ENCODE measurements at places on chromosomes 13 and 19.

- no peak within 1 kb of the TSS for H3K27ac ChIP-seq
- DNase-seq: no peak
- peaks cover 48% of the 10 kb centered on the region for H3K27me3 ChIP-seq
- no peaks in the 10 kb centered on the region for H3K36me3 ChIP-seq
- no peak within 1 kb of the TSS for H3K4me3 ChIP-seq
Measured at GRCh38 chr19:39514840-39515550, at the start of gene SELENOV. Gene SELENOV, plus strand, starts transcription at chr19:39515139. Its CDS starts 74 bp downstream, at chr19:39515213.

- no peak overlapping the region for H3K27ac ChIP-seq
- H3K4me1 ChIP-seq: no peaks in the 10 kb centered on the region
- H3K4me3 ChIP-seq: no peak overlapping the region
- no peaks in the 10 kb centered on the region for H3K27me3 ChIP-seq
- DNase-seq: no peak
- H3K36me3 ChIP-seq: peaks cover 40% of the 10 kb centered on the region
Measured at GRCh38 chr19:47075179-47075810, 26.9 kb upstream of the TMEM160 start.

DNA sequence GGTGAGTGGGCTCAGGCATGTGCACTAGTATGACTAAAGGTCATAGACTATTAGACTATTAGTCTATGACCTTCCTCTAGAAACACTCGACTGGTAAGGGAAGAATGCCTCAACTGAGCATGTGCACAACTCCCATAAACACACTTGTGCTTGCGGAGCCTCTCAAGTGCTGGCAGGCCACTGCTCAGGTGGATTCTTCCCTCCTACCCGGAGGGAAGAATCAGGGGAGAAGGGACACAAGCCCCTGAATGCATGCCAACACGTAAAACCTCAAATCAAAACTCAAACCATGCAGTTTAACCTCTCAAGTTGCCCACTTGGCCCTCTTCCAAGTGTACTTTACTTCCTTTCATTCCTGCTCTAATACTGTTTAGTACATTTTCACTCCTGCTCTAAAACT is 287.6 kb upstream of the SGCG start:
- no peak overlapping the region for H3K27ac ChIP-seq
- no peaks in the 10 kb centered on the region for H3K27me3 ChIP-seq
- no peaks in the 10 kb centered on the region for H3K4me1 ChIP-seq

DNA sequence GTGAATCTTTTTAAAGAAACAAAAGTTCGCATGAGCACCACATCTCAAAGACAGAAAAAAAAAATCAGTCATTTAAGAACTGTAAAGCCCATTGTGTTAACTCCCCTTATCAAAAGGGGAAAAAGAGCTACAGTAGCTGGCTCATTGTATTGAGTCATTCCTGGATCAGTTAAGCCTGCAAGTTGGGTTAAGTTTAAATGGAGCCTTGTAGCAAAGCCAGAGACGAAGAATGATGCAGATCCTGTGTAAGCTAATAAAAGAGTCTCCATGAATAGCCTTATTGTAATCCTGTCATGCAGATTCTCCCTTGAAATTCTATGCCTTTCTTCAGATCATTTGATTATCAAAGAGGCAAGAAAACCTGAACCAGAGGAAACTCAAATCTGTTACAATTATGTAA is 83.8 kb downstream of the CRYL1 start:
- H3K36me3 ChIP-seq: no peaks in the 10 kb centered on the region
- no peak for DNase-seq
- H3K4me3 ChIP-seq: no peak overlapping the region
- H3K4me1 ChIP-seq: no peaks in the 10 kb centered on the region
- H3K27ac ChIP-seq: no peak overlapping the region

DNA sequence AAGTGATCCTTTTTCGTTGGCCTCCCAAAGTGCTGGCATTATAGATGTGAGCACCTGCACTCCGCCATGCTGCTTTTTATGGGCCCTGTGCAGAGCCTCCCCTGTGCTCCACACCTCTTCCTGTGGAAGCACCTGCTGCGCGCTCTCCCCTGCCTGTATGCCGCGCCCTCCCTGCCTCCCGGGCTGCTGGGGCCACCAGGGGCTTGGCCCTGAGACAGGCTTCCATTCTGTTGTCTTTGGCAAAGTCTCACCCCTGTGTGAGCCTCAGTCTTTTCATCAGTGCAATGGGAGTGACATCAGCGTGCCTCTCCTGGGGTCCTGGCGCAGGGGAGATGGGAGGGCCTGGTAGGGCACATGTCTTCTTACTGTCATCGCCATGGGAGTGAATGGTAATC is 1.3 kb downstream of the FAM174C start:
- H3K27ac ChIP-seq: peak overlapping the region; percentile 62
- DNase-seq: no peak
- H3K4me1 ChIP-seq: peaks cover 20% of the 10 kb centered on the region
- peaks cover 32% of the 10 kb centered on the region for H3K36me3 ChIP-seq
- H3K27me3 ChIP-seq: no peaks in the 10 kb centered on the region
- H3K4me3 ChIP-seq: no peak overlapping the region

GRCh38 chr19:3514930-3515329 is 8.8 kb downstream of the FZR1 start:
- H3K4me3 ChIP-seq: no peak overlapping the region
- H3K27ac ChIP-seq: no peak overlapping the region
- no peaks in the 10 kb centered on the region for H3K27me3 ChIP-seq
- no peak for DNase-seq

GRCh38 chr13:58855283-58855682 is 1223.7 kb downstream of the PCDH17 start:
- no peak overlapping the region for H3K4me3 ChIP-seq
- no peaks in the 10 kb centered on the region for H3K4me1 ChIP-seq
- no peak for DNase-seq

GRCh38 chr19:3007975-3008374 is 21.1 kb downstream of the TLE2 start:
- H3K4me1 ChIP-seq: no peaks in the 10 kb centered on the region
- H3K27ac ChIP-seq: no peak overlapping the region
- no peaks in the 10 kb centered on the region for H3K27me3 ChIP-seq
- DNase-seq: no peak

- no peak overlapping the region for H3K27ac ChIP-seq
- no peaks in the 10 kb centered on the region for H3K4me1 ChIP-seq
- no peak for DNase-seq
- H3K27me3 ChIP-seq: peaks cover 8% of the 10 kb centered on the region
Measured at GRCh38 chr13:46899801-46900200, 2.9 kb upstream of the HTR2A start.

DNA sequence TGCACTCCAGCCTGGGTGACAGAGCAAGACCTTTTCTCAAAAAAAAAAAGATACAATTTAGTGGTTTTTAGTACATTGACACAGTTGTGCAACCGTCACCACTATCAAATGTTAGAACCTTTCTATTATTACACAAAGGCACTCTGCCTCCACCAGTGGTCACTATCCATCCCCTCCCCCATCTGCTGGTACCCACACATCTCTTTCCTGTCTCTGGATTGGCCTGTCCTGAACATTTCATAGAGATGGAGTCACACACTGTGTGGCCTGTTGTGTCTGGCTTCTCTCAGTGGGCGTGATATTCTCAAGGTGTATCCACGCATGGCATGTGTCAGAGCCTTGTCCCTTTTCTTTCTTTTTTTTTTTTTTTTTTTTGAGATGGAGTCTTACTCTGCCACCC is 11.2 kb downstream of the KDM4B start:
- H3K27me3 ChIP-seq: no peaks in the 10 kb centered on the region
- no peaks in the 10 kb centered on the region for H3K36me3 ChIP-seq
- DNase-seq: no peak

DNA sequence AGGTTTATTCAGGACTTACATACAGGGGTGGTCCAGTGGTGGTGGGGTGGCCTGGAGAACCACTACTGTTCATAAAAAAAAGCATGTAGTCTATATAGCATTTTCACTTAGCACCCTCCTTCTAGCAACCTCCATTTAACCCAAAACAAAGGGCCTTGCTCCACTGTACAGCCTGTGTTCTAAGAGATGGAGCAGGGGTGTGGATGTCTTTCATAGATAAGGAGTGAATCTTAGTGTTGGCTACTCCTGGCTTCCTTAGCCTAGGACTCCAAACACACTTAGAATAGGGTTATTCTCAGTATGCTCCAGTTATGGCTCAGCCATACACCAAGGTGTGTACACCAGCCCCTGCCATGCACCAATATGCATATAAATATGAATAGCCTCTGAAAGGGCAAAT is 95.2 kb downstream of the ELF1 start:
- no peak overlapping the region for H3K4me3 ChIP-seq
- DNase-seq: no peak
- no peak overlapping the region for H3K27ac ChIP-seq
- peaks cover 10% of the 10 kb centered on the region for H3K4me1 ChIP-seq

DNA sequence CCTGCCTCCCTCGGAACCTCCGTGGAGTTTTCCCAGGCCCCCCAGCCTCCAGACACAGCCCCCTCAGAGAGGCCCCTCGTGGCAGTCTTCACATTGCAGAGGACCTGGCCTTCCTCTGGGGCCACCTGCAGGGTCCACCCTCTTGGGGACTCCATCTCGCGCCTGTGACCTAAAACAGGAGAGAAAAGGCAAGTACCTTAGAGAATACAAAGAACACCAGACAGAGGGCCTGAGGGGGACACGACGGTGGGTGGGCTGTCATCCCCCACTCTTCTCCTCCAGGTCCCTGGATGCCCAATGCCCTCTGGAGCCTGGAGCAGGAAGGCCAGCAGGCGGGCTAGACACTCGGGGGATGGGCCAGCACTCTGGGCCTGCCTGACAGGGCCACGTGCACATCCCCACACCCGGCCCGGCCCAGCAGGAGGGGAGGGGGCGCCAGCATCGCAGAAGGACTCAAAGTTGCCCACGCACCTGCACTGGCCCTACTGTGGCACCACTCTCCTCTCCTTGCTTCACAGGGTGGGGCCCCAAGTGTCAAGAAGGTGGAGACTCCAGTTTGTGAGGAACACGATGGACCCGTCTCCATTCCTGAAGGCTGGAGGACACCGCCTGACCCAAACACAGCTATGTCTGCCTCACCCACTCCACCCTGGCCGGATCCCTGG is 4.3 kb upstream of the A1BG start:
- H3K4me3 ChIP-seq: no peak overlapping the region
- no peak overlapping the region for H3K27ac ChIP-seq
- peaks cover 8% of the 10 kb centered on the region for H3K4me1 ChIP-seq
- no peak for DNase-seq

DNA sequence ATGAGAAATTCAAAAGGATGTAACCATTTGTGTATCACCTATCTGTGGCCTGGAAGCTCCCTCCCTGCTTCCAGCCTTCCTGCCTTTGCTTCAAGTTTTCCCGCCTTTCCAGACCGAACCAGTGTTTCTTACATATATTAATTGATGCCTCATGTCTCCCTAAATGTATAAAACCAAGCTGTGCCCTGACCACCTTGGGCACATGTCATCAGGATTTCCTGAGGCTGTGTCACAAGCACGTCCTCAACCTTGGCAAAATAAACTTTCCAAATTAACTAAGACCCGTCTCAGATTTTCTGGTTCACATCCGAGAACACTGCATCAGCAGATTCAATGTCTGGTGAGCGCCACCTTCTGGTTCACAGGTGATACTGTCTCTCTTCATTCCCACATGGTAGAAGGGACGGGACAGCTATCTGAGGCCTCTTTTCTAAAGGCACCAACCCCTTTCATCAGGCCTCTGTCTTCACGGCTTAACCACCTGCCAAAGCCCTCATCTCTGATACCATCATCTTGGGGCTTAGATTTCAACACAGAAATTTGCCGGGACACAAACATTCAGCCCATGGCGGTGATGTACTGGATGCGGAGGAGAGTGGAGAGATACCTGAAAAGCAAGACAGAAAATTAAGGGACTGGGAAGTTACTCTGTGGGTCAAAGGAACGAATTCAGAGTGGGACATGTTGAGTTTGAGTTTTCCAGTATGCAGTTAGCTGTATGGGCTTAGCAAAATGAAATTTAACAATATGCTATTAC is 58.7 kb upstream of the PABPC3 start:
- no peak overlapping the region for H3K27ac ChIP-seq
- no peaks in the 10 kb centered on the region for H3K36me3 ChIP-seq
- H3K4me1 ChIP-seq: no peaks in the 10 kb centered on the region
- DNase-seq: peak; percentile 46
- H3K4me3 ChIP-seq: no peak overlapping the region

DNA sequence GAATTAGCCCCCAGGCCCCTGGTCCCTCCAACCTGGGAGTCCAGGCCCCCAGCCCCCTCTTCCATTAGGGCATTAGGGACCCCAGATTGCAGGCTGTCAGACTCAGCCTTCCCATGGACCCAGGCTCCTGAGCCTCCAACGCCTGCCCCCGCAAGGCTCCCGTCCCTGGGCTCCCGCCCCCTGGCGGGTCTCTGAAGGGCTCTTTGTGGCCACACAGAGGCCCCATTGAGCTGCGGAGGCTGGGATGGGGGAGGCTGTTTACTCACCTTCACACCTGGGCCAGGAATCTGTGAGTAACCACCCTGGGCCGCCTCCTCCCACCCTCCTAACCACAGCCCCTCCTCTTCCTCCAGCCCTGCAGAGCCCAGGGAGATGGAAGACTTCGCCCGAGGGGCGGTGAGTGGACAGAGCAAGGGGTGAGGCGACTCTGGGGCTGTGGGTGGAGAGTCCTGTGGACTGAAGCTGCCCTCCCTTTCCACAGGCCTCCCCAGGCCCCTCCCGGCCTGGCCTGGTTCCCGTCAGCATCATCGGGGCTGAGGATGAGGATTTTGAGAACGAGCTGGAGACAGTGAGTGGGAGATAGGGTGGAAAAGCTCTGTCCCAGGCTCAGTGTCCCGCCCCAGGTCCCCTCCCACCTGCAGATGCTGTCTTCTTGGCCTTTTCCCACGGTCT is 4.9 kb downstream of the ARHGEF1 start:
- no peak overlapping the region for H3K4me3 ChIP-seq
- no peak overlapping the region for H3K27ac ChIP-seq
- H3K4me1 ChIP-seq: peaks cover 16% of the 10 kb centered on the region
- DNase-seq: no peak
- H3K36me3 ChIP-seq: peaks cover 13% of the 10 kb centered on the region

DNA sequence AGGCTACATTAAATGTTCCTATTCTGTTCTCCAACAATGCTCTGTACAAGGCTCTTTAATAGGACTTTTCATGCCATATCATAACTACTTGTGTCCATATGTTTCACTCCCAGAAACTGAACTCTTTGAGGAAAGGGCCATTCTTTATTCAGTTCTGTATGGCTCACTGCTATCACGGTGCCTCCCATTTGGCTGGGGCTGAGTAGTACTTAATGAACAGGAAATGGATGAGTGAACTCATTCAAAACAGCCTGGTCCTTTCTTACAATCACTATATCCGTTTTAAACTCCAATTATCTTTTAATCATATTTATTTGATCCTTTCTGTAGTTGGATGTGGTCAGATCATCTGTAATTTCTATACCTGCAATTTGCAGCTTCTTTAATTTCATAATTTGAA is 410.6 kb downstream of the TBC1D4 start:
- H3K36me3 ChIP-seq: no peaks in the 10 kb centered on the region
- no peaks in the 10 kb centered on the region for H3K27me3 ChIP-seq
- DNase-seq: peak; percentile 45
- H3K4me3 ChIP-seq: no peak overlapping the region
- H3K4me1 ChIP-seq: no peaks in the 10 kb centered on the region
- H3K27ac ChIP-seq: no peak overlapping the region

- no peaks in the 10 kb centered on the region for H3K27me3 ChIP-seq
- no peak overlapping the region for H3K4me3 ChIP-seq
- H3K27ac ChIP-seq: no peak overlapping the region
- no peak for DNase-seq
Measured at GRCh38 chr13:35961461-35962220, 169.5 kb downstream of the DCLK1 start.

- no peaks in the 10 kb centered on the region for H3K27me3 ChIP-seq
- peak overlapping the region; percentile 88 for H3K27ac ChIP-seq
- DNase-seq: no peak
- no peaks in the 10 kb centered on the region for H3K36me3 ChIP-seq
- peaks cover 21% of the 10 kb centered on the region for H3K4me1 ChIP-seq
Measured at GRCh38 chr13:20772401-20773131, 1.2 kb downstream of the EEF1AKMT1 start.

- no peak overlapping the region for H3K4me3 ChIP-seq
- H3K36me3 ChIP-seq: no peaks in the 10 kb centered on the region
- DNase-seq: no peak
- H3K27me3 ChIP-seq: no peaks in the 10 kb centered on the region
- no peaks in the 10 kb centered on the region for H3K4me1 ChIP-seq
Measured at GRCh38 chr13:23678795-23679194, 108.6 kb downstream of the TNFRSF19 start.

Measured in endothelial cell of umbilical vein (primary cell).